ENCODE measurements at places on chromosomes 3 and 15. TPM values are rescaled to one million over a fixed set of nuclear protein-coding genes. Genes with fewer than 3 reads are reported as not detected.

The TRH gene
- not detected for total RNA-seq

The CORO2B gene
- total RNA-seq: 4.7 TPM

The HYKK gene
- 7.8 TPM for total RNA-seq

The TF gene
- total RNA-seq: 13.5 TPM

The GP9 gene
- 0.90 TPM for total RNA-seq

The RTP3 gene
- total RNA-seq: not detected

The MESP2 gene
- total RNA-seq: 1.2 TPM

The CD200R1 gene
- 2.6 TPM for total RNA-seq

The LTF gene
- 1.4 TPM for total RNA-seq

The CDCP1 gene
- 111 TPM for total RNA-seq

The PODXL2 gene
- 16.2 TPM for total RNA-seq

The TPRG1 gene
- total RNA-seq: 2.2 TPM

The SHC4 gene
- 0.43 TPM for total RNA-seq

The SAMMSON gene
- not detected for total RNA-seq

The SNTN gene
- not detected for total RNA-seq

The GABRR3 gene
- total RNA-seq: not detected

The HRG gene
- not detected for total RNA-seq

The ADCY5 gene
- total RNA-seq: 12.6 TPM

The BCHE gene
- 3.1 TPM for total RNA-seq

The IL5RA gene
- 0.14 TPM for total RNA-seq

The LRRC2 gene
- total RNA-seq: 2.5 TPM

The ACKR4 gene
- total RNA-seq: 2.2 TPM

The GOLGA8R gene
- 2.5 TPM for total RNA-seq

The ERICH6 gene
- not detected for total RNA-seq

The IL16 gene
- total RNA-seq: 6.2 TPM

The ACOX2 gene
- total RNA-seq: 51.2 TPM

The RHOV gene
- total RNA-seq: 1.6 TPM

The SLC22A14 gene
- 0.16 TPM for total RNA-seq

The DBR1 gene
- total RNA-seq: 11.6 TPM

The GHRL gene
- total RNA-seq: 0.51 TPM

The ST3GAL6 gene
- total RNA-seq: 1.4 TPM

The CADM2 gene
- 12.8 TPM for total RNA-seq

The REC114 gene
- total RNA-seq: not detected

The GXYLT2 gene
- 6.1 TPM for total RNA-seq

The USF3 gene
- 26.7 TPM for total RNA-seq

The KLHL40 gene
- total RNA-seq: not detected

The GOLGA8O gene
- total RNA-seq: 1.5 TPM

The CYP1A1 gene
- 0.27 TPM for total RNA-seq

The AMOTL2 gene
- 35.1 TPM for total RNA-seq

The CCDC50 gene
- total RNA-seq: 89.8 TPM

The GPR62 gene
- not detected for total RNA-seq

The EPHB1 gene
- 0.64 TPM for total RNA-seq

The VGLL4 gene
- total RNA-seq: 46.4 TPM

The FBXL2 gene
- total RNA-seq: 1.2 TPM

The GOLGA8N gene
- 8.8 TPM for total RNA-seq

The CHRFAM7A gene
- total RNA-seq: 1.4 TPM

The SERP1 gene
- 72.8 TPM for total RNA-seq

The B2M gene
- total RNA-seq: 5,579 TPM

The SPINK8 gene
- total RNA-seq: not detected

The DLEC1 gene
- total RNA-seq: 1.7 TPM

The ADGRG7 gene
- total RNA-seq: 9.7 TPM

The ADAMTS7 gene
- total RNA-seq: 5.7 TPM

The SLC28A1 gene
- not detected for total RNA-seq

The PSTPIP1 gene
- total RNA-seq: 6.3 TPM

The PPP1R14D gene
- 57.5 TPM for total RNA-seq

The CCR8 gene
- not detected for total RNA-seq

The CSPG4 gene
- total RNA-seq: 3.0 TPM

The ZDHHC19 gene
- total RNA-seq: not detected

Measured in mucosa of descending colon (tissue), 3 donors.